Cardiac fibroblast (primary cell): ENCODE measurements at places on chromosomes 16 and 17.
A peak's percentile ranks its signal among the peaks of the same experiment; 100 is the strongest.

- DNase-seq, result no peak
Measured at GRCh38 chr17:81309859-81310839, 15.0 kb upstream of the SLC38A10 start.

DNA sequence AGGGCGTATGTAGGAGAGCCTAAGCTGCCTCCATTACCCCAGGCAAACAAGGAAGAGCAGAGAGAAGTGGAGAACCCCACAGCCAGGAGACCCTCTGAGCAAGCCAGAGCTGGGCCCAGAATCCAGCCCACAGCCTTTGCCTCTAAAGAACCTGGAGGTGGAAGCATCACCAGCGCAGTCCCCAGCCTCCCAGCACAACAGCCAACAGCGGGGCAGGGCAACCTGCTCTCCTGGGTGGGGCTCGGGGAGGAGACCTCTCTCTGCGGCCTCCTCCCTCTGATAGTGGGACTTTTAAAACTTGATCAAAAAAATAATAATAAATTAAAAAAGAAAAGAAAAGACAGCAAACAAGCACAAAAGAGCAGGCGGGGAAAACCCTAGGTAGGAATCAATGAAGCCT lies 45.9 kb downstream of the AXIN2 start:
- DNase-seq, result no peak

GRCh38 chr16:4933433-4933832 lies 3.5 kb downstream of the PPL start:
- DNase-seq, result no peak

DNA sequence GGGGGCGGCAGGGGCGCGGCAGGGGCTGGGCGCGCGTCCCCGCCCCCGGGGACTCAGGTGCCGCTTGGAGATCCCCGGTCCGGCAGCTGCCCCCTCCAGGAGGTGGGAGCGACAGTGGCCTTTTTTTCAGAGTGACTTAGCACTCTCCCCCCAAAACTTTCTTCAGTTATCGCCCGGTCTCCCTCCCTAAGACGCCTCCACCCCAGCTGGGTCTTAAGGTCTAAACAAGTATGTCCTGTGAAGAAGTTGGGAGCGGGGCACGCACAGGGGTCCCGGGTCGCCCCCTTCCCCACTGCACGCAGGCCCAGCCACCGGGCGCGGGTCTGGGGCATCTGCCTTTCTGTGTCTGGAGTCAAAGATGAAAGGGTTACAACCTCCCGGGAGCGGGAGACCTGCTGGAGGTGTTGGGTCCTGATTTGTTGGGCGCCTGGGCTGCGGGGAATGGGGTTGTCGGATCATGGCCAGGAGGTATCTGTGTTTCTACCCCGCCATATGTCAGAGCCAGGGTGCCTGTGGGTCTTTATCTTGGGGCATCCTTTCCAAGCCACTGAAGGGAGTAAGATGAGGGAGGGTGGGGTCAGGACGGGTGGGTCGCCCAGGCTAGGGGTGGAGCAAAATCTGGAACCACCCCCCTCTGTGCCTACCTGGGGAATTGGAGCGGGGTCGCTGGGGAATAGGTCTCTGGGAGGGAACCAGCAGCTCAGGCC lies 757 bp downstream of the FMNL1 start:
- DNase-seq, result no peak

- DNase-seq, result no peak
Measured at GRCh38 chr17:231191-231965, 49.9 kb upstream of the DOC2B start.

DNA sequence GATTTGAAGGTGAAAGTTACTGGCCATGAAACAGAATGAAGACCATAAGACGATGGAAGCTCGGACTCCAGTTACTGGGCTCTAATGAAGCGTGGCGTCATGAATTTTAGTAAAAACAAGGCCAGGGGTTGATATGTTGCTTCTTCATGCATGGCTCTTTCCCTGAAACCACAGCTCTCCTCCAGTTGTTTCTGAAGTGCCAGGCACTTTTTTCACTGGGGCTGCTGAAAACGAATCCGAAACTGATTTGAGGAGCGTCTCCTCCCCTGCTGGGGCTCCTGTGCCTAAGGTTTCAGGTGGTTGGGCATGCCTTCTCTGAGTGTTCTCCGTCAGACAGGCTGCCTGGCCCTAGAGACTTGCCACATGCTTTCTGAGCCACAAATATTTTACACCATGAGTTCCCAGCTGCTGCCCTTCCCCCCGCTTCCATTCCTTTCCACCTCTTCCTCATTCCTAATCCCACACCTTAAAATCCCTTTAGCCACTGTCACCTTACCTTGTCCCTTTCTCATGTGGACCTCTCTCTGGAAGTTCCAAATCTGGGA lies 3.7 kb upstream of the MYL4 start:
- peak; percentile 79 for DNase-seq

DNA sequence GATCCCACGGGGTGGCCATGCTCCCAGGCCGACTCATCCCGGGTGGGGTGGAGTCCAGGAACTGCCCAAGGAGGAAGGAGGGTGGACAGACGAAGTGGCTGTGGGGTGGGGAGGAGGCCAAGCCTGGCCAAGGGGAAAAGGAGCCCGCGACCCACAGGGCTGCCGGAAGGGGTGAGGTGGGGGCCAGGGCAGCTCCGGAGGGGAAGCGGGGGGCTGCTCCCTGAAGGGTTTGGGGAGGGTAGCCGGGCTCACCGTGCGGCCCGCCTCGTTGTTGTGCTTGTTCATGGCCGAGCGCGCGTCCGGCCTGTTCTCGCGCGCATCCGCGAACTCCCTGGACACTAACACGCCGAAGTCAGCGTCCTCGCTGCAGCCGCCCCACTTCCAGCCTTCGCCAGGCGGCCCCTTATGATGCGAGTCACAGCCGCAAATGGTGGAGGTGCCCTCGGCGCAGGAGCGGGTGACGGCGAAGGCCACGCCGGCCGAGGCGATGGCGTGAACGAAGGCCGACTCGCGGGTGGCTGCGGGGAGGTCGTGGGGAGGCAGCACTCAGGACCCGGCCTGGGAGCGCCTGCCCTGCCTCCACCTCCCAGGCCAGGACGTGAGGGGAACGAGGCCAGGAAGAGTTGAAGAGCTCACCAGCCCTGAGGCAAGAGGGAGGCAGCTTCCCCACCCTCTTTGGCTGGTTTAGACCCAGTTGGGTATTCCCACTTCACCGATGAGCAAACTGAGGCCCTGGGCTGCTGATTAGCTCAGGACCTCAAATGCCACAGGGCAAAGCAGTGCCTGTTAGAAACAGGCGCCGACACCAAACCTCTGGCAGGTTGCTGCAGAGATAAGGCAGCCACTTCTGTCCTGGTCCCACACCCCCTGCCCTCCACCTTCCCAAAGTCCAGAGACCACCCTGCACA lies 48.7 kb downstream of the WNT3 start:
- no peak for DNase-seq

GRCh38 chr17:71349908-71350600 lies 770.8 kb upstream of the SOX9 start:
- peak; percentile 52 for DNase-seq
